Thoracic aorta (tissue), 2 donors: ENCODE measurements at places on chromosomes 6 and 20.

DNA sequence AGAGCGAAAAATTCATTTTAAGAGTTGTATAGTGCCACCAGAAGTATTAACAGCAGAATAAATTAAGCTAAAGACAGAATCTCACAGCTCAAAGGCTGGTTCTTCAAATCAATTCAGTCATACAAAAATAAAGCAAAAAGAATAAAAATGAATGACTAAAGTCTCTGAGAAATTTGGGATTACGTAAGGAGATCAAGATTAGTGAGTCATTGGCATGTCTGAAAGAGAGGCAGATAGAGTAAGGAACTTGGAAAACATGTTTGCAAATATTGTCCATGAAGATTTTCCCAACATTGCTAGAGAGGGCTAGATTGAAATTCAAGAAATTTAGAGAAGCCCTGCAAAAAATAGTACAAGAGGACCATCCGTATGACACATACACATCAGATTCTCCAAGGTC lies 1413.9 kb upstream of the ADGRB3 start:
- no peak for DNase-seq
- H3K27ac ChIP-seq = no peak overlapping the region
- H3K4me3 ChIP-seq = no peak overlapping the region
- H3K27me3 ChIP-seq = no peaks in the 10 kb centered on the region
- H3K36me3 ChIP-seq = no peaks in the 10 kb centered on the region

GRCh38 chr20:47862574-47863240 lies 77.4 kb upstream of the SULF2 start:
- H3K4me1 ChIP-seq = no peaks in the 10 kb centered on the region
- no peaks in the 10 kb centered on the region for H3K27me3 ChIP-seq
- H3K36me3 ChIP-seq = no peaks in the 10 kb centered on the region
- no peak for DNase-seq
- H3K4me3 ChIP-seq = no peak overlapping the region

GRCh38 chr6:170023620-170024521 lies 267.0 kb downstream of the DLL1 start:
- H3K27ac ChIP-seq = no peak overlapping the region
- H3K4me3 ChIP-seq = no peak overlapping the region
- H3K4me1 ChIP-seq = no peaks in the 10 kb centered on the region
- H3K36me3 ChIP-seq = no peaks in the 10 kb centered on the region
- no peak for DNase-seq

DNA sequence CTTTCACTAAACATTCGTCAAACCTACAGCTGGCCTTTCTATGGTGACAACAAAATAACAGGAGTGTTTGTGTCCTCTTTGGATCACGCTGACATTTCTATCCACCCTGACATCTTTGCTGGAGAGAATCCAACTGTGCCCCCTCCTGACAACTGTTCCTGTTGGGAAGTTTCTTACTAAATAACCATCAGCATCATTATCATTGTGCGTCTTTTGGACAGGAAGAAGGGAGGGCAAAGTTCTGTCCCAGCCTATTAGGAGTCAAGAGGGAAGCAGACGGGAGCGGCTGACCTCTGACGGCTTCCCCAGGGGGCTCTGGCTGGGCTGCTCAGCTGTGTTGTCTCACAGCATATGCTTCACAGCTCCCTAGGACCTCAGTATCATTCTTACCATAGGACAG lies 195.9 kb upstream of the SULF2 start:
- no peaks in the 10 kb centered on the region for H3K36me3 ChIP-seq
- H3K27ac ChIP-seq = no peak overlapping the region
- no peak overlapping the region for H3K4me3 ChIP-seq
- H3K4me1 ChIP-seq = peaks cover 4% of the 10 kb centered on the region
- no peaks in the 10 kb centered on the region for H3K27me3 ChIP-seq
- no peak for DNase-seq

DNA sequence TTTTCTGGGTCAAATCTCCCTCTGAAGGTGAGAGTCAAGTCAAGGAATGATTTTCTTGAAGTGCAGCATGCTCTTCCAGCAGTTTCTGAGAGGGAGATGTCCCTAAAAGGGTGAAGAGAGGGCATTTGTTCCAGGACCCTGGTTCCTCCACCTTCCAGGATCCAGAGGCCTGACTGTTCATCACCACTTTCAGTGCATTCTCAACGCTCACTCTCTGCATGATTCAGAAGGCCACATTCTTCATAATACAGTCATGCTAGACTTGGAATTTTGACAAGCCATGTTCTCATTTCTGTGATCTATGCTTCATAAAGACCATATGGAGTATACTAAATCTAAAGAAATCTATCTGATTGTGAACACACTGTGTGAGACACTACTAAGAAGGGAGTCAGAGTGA lies 85.1 kb downstream of the PDE7B start:
- H3K27ac ChIP-seq = peak overlapping the region; percentile 29
- no peaks in the 10 kb centered on the region for H3K36me3 ChIP-seq
- H3K4me1 ChIP-seq = peaks cover 32% of the 10 kb centered on the region
- no peak overlapping the region for H3K4me3 ChIP-seq
- no peak for DNase-seq
- H3K27me3 ChIP-seq = no peaks in the 10 kb centered on the region

GRCh38 chr6:83215131-83216047 lies 22.2 kb downstream of the RWDD2A start:
- no peaks in the 10 kb centered on the region for H3K27me3 ChIP-seq
- no peaks in the 10 kb centered on the region for H3K4me1 ChIP-seq
- DNase-seq = no peak
- H3K27ac ChIP-seq = peak overlapping the region; percentile 55
- no peak overlapping the region for H3K4me3 ChIP-seq
